Prostate gland (tissue), 2 donors: ENCODE measurements at places on chromosomes 16 and 17.
A peak's percentile ranks its signal among the peaks of the same experiment; 100 is the strongest.

- no peak for DNase-seq
Observed at GRCh38 chr17:75730065-75730464, 8.8 kb downstream of the ITGB4 start.

GRCh38 chr17:34728771-34729310 is 149.5 kb downstream of the TMEM132E start:
- DNase-seq, result no peak

GRCh38 chr17:41666708-41667279 is 21.9 kb upstream of the EIF1 start:
- peak; percentile 67 for DNase-seq

DNA sequence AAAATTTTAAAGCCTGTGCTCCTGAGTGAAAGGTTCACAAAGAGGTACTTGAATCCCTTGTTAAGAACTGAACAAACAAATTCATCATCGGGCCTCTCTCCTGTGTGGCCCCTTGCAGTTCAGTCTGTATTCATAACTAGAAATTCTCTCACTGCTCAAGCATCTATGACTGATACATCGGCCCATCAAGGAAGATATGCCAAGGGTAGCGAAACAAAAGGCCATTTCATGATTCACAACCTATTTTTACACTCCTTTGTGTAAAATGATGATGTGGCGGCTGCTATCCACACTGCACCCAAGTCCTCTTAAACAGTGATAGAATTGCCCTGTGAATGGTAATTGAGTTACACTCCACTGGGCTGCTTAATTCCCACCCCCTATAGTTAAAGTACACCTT is 204.6 kb downstream of the STX8 start:
- no peak for DNase-seq

GRCh38 chr17:68697850-68698361 is 96.7 kb upstream of the FAM20A start:
- no peak for DNase-seq

DNA sequence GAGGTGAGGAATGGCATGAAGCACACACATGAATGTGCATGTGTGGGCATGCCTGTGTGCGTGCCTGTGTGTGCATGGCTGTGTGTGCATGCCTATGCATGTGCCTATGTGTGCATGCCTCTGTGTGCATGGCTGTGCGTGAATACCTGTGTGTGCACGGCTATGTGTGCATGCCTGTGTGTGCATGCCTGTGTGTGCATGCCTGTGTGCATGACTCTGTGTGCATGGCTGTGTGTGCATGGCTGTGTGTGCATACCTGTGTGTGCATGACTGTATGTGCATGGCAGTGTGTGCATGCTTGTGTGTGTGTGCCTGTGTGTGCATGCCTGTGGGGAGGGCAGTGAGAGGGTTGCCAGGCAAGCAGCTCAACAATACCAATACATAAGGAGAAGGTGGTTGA is 276.5 kb upstream of the ERCC4 start:
- no peak for DNase-seq

- DNase-seq, result no peak
Observed at GRCh38 chr17:40596261-40596919, 31.1 kb upstream of the CCR7 start.
